Naive thymus-derived CD4-positive, alpha-beta T cell (primary cell): ENCODE measurements at places on chromosomes 4 and X. TPM values are rescaled to one million over a fixed set of nuclear protein-coding genes. Genes with fewer than 3 reads are reported as not detected.

Gene KCND1
- total RNA-seq: 1.4 TPM

DNA sequence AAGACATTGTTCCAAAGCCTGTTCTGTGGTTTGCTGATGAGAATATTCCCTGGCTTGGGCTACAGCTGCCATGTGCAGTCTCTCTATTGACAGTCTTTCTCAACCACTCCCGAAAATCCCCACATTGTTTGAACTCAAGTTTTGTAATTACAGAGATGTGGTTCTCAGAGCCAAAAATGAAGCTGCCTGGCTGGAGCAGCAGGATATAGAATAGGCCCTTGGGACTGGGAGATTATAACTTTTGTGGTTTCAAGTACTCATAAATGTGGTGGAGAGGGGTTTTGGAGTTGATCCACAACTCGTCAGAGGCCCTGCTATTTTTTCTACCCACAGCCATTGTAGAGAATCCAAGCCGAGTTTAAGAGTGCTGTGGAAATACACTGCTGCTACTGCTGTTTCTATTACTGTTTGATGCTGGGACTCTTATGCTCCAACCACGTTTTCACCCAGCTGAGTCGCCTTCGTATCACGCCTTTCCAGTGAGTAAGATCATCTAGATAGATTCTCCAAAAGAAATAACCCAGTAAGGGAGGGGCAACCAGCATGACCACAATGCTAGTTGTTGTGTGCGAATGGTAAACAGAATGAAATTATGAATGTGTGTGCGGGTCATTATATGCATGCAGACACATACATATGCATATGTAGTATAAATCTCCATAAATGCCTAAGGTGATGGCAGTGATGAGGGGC lies 57.1 kb upstream of the ATXN3L start:
- DNase-seq: no peak

DNA sequence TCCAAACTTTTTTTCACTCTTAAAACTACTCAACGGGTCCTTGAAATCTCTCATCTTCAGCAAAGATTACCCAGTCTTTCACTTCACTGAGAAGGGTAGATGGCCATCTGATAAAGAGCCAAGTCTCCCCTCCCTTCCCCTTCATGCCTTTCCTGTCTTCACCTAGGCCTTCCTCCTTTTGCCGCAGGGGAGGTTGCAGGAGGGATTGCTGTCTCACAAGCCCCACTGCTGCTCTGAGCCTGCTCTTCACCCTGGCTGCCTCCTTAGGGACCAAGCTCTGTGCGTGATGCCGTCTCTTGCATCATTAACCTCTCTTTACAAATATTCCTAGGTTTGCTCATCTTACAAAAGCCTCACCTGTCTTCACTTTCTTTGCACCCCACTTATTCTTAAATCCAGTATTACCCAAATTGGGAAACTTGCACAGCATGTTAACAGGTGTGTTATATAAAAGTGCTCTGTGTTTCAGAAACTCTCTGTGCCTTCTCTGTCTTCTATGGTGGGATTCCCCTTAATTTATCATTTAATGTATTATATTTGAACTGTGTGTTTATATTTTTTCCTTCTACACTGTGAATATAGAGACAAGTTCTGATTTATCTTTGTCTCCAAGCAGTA lies 3.8 kb downstream of the ZFX start:
- DNase-seq: no peak

DNA sequence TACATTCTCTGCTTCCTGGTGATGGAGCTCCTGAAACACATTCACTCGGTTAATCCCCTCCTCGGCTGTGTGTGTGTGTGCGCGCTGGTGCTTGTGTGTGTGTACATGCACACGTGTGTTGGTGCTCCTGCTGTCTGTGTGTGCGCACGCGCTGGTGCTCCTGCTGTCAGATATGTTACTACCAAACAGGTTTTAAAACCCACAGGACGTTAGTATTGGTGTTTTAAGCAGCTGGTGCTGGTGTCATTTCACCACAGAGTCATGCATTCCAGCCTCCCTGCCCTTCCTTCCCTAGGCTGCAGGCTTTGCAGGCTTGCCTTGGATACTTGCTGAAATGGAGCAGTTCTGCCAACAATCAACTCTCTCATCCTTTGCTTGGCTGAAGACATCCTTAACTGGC lies 48.1 kb upstream of the CPLX1 start:
- no peak for DNase-seq

GRCh38 chrX:119467842-119468550 lies at the start of gene SLC25A5:
Gene SLC25A5 (plus strand): TSS chrX:119468444. CDS start chrX:119468516, 72 bp downstream.
- DNase-seq: peak; percentile 80

- no peak for DNase-seq
Observed at GRCh38 chr4:142036795-142037583, 400.6 kb downstream of the IL15 start.

- DNase-seq: no peak
Observed at GRCh38 chr4:114964026-114964425, 149.4 kb downstream of the NDST4 start.

Gene MAGEA2B
- not detected for total RNA-seq

DNA sequence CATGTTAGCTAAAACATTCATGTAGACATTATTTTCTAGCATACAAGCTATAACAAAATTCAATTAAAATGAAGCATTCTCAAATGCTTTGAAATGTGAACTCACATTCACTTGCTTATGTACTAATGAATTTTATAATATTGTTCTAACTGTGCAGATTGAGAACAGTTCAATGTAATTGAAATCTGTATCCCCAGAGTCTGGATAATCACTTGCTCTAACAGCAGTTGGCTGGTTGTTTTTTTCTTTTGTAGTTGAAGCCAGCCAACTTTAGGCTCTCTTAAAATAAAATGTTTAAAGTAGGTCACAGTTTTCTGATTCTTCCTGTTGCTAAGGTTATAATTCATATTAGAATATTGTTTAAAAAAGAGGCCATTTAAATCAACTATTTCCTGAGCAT lies 438.9 kb downstream of the NAF1 start:
- DNase-seq: no peak

DNA sequence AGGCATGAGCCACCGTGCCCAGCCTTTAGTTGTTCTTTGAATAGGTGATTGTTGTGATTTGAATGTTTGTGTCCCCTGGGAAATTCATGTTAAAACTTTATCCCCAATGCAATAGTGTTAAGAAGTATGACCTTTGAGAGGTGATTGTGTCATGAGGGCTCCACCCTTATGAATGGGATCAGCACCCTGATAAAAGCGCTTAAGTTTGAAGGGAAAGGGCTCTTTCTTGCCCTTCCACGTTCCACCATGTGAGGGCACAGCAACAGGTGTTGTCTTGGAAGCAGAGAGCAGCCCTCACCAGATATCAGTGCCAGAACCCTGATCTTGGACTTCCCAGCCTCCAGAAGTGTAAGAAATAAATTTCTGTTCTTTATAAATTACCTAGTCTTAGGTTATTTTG lies 33.7 kb upstream of the RP2 start:
- no peak for DNase-seq

Gene SHROOM4
- total RNA-seq: not detected

- no peak for DNase-seq
Observed at GRCh38 chr4:77226939-77227705, 70.1 kb downstream of the CCNG2 start.

DNA sequence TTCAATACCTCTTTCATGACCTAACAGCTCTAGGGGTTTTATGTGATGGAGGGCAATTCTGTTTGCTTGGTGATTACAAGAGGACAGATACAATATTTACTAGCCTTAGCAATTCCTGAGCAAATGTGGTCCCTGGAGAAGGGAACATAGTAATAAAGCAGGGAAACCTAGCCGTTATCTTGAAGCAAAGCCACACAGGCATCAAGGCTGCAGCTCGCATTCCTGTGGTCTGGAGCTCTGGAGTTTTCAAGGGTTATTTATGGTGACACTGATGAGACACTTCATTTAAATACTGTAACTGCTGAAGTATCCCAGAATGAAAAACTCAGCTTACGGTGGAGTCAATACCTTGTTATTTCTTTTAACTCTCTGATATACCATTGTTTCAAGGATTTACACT lies 66.8 kb downstream of the AFF2 start:
- DNase-seq: no peak

Gene VEGFD
- total RNA-seq: not detected
